ENCODE measurements at places on chromosomes 2 and 18.

DNA sequence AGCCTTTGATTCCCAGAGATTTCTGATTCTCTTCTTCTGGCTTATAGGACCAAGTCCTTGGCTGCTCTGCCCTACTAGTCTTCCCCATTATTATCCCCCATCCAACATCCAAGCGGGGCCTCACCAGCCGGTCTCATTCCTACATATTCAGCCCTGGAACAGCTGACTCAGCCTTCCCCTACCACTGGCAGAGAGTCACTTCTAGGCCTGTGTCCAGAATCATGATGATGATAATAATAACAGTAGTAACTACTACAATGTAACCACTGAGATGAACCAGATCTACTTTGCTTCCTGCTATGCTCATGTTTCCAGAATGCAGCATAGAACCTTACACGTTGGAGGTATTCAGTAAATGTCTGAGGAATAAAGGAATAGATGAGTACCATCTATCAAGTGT, 295.2 kb downstream of the SRBD1 start:
- DNase-seq: no peak

DNA sequence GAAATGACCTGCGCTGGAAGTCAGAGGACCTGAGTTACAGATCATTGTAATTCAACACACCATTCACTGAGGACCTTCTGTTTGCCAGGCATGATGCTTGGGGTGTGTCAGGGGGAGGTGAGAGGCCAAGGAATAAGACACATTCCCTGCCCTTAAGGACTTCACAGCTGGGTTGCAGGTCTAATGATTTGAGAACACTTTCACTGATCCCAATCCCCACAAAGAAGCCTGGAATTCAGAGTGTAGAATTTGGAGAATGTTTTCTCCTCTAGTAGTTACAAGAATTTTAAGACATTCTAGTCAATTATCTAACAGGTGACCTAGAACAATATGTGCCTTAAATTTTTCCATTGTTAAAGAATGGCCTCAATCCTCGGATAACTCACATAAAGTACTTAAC, 322.4 kb downstream of the TNS1 start:
- DNase-seq: no peak

GRCh38 chr2:4258563-4258962, 555.2 kb downstream of the DCDC2C start:
- no peak for DNase-seq

DNA sequence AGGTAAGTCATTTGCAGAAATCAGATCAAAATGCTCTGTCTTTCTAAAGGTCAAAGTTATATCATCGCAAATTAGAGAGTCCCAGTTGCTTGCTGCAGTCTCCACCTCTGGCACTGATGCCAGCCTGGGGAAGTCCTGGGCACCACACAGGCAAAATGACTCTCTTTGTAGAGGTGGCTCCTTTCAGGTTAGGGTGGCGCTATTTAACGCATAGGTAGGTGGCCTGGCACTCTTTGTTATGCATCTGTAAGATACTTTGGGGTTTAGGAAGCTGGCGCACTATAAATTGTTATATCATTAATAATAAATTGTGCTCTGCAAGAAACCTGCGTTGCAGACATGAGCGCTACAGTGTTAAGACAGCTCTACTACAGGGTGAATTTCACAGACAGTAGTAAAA, 268.5 kb downstream of the ICOS start:
- DNase-seq: no peak

DNA sequence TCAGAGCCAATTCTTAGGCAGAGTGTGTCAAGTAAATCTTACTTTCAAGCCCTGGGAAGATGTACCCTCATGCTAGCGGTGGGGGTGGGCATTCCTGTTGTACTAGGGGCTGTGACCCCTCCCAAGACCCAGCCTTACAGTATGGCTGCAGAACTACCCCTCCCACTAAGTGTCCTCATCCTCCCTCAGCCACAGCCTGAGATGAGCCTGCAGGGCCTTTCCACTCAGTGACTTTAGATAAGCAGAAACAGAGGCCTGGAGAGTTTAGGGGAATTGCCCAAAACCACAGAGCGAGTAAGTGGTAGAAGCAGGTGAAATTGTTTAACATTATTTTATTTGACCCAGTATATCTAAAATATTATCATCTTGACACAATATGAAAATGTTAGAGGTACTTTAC, 36.6 kb downstream of the TTC32 start:
- DNase-seq: no peak

DNA sequence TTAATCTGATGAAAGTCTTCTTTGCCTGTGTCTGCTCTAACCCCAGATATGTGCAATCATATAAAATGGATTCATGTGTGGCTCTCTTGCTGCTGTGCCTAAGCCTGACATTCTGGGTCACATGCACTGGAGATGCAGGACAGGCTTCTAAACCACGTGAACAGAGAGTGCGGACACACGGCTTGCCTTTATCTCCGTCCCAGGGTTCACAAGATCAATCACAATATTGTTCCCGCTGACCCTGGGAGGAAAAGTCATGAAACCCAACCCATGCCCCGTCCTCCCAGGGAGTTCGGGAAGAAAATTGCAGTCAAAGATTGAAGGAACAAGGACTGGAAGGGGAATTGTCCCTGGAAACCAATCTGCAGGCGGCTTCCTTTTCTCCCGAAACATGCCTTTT, 74.8 kb downstream of the VAPA start:
- no peak for DNase-seq

- DNase-seq: no peak
Observed at GRCh38 chr18:60508108-60508507, 135.5 kb upstream of the MC4R start.
